ENCODE measurements at places on chromosomes 7 and 10.

DNA sequence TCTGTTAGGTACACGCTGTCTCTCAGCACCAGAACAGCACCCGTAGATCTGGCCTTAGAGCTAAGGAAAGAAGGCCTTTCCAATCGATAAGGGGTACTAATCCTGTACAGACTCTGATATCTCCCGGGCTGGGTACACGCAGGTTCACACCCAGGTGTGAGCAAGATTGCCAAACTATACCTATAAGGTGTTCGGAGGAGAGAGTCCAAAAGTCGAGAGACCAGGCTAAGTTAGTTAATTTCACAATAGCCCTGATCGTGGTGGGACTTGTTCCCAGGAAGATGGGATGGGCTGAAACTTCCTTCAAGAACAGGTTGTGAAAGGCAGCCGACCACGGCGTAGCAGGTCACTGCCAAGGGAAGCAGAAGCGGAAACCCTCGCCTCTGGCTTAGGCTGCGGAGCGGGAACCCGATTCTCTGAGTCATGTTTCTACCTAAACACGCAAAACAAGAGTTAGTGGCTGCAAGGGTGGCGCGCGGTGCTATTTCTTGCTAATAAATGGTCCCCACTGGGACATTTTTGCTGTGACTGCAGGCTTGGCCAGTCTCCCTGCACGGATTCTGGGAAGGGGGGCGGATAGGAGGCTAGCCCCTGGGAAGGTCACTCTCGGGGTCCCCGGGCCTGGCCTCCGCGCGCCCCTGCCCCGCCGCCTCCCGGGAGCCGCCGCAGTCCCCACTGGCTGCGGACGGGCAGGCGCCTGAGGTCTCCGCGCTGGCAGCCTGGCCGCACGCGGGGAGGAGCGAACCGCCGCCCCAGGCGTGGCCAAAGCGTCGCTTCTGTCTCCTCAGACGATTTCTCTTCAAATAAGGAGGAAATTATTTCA lies 75.4 kb upstream of the PDSS1 start:
- peak; percentile 70 for DNase-seq

GRCh38 chr7:6588566-6588965 lies 1.3 kb upstream of the INTS15 start:
- DNase-seq: no peak

GRCh38 chr7:94763268-94763667 lies 107.3 kb upstream of the SGCE start:
- DNase-seq: no peak

- peak; percentile 25 for DNase-seq
Observed at GRCh38 chr10:21532694-21533466, 1.2 kb upstream of the MLLT10 start.

- no peak for DNase-seq
Observed at GRCh38 chr7:29202651-29203069, 8.1 kb downstream of the CHN2 start.

DNA sequence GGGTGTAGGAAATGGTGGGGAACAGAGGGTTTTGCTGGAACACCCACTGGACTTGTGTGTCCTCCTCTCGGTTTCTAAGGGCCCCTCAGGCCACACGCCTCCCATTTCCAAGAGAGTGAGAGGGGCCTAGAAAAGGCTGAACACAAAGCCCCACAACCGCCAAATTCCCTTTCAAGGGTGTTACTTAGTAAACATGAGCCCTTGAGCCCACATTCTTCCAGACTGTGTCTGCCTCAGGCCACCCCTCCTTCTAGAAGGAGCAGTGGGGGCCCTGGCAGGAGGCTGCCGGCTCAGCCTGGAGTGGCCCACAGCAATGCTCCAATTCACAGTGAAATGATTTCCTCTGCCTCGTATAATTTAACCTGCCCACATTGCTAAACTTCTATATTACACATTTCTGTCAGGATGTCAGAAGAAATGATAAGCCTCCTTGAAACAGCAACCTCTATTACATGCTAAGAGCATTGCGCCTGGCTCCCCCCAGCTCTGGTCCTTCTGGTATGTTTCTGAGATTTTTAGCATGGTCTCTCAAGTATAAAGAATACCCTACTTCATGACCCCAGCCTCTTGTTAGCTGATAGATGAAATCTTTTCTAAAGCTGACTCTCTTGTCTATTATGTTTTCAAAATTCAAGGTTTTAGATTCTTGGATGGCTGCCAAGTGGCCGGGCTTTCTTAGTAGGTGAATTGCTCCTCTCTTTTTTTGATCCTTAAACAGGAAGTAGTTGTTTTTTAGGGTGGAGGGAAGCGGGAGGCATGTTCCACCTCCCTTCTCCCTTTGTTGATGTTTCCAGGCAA lies 673.9 kb upstream of the GALNT17 start:
- no peak for DNase-seq

DNA sequence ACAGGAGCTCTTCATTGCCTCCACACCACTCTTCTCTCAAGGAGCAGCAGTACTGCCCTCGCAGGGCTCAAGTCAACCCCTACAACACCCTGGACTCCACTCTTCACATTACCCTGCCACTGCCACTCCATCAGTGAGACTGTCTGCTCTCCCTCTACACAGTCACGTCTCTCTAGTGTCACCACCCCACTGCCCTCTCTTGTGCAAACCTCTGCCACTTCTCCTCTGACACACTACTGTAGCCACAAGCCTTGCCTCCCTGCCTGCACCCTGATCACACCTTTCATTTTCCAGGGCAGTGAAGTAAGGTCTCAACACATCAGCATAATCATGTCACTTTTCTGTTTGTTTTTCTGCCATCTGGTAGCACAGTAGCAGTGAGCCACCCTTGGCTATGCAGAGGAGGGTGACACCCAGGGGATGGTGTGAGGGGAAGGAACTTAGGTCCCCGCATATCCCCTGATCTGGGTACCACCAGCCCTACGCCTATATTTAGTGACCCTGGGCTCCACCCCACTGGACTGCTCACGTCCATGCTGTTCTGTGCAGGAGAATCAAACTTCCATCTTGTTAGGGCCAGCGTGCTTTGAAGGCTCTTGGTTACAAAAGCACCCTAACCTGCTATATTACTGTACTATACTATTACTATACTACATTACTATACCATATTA lies 1.6 kb downstream of the C10orf143 start:
- no peak for DNase-seq

GRCh38 chr10:50541317-50541716 lies 82.4 kb downstream of the SGMS1 start:
- no peak for DNase-seq

DNA sequence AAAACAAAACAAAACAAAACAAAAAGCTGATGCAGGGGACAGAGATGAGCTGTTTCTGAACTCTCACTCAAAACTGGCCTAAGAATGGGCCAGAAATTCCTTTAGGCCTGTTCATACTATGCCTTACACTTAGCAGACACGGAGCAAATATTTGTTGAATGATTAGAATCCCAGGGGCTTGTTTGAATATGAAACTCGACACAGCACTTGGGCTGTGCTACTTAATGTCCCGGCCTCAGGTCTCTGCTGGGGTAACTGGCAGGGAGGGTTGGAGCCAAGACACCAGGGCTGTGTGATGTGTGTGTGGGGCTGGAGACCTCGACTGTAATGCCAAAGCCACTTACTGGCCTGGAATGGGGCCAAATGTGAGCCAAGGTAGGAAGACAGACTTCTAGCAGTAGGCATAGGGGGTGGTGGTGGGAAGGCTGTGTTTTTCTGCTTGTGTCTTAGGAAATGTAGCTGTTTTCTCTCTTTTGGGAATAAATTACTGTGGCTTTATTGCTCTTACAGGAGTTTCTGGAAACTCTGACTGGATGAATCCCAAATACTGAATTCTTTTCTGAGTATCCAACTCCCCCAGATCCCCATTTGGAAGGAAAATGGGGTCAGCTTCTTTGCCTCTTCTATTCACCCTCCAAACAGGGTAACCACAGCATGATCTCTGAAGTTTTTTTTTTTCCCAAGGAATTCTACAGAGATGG lies 66.7 kb downstream of the EMX2 start:
- DNase-seq: no peak

DNA sequence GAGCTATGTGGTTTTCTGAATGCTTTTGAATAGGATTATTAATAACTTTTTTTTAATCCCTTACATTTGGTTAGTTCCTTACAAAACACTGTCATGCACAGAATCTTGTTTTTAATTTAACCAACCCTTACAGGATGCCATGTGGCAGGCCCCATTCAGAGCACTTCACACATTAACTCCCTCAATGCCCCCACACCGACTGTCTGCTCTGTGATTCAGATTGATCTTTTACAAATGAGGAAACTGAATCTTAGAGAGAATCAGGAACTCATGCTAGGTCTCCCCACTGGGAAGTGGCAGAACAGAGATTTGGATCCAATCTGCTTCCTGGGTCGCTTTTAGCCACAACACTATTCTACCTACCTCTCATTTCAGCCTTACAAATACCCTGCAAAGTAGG lies 195.8 kb upstream of the NPVF start:
- no peak for DNase-seq

- no peak for DNase-seq
Observed at GRCh38 chr10:105908701-105909100, 1255.8 kb downstream of the SORCS1 start.

- DNase-seq: no peak
Observed at GRCh38 chr7:151484971-151485707, 34.6 kb downstream of the RHEB start.

GRCh38 chr10:98638920-98639319 lies 192.2 kb upstream of the HPS1 start:
- no peak for DNase-seq

DNA sequence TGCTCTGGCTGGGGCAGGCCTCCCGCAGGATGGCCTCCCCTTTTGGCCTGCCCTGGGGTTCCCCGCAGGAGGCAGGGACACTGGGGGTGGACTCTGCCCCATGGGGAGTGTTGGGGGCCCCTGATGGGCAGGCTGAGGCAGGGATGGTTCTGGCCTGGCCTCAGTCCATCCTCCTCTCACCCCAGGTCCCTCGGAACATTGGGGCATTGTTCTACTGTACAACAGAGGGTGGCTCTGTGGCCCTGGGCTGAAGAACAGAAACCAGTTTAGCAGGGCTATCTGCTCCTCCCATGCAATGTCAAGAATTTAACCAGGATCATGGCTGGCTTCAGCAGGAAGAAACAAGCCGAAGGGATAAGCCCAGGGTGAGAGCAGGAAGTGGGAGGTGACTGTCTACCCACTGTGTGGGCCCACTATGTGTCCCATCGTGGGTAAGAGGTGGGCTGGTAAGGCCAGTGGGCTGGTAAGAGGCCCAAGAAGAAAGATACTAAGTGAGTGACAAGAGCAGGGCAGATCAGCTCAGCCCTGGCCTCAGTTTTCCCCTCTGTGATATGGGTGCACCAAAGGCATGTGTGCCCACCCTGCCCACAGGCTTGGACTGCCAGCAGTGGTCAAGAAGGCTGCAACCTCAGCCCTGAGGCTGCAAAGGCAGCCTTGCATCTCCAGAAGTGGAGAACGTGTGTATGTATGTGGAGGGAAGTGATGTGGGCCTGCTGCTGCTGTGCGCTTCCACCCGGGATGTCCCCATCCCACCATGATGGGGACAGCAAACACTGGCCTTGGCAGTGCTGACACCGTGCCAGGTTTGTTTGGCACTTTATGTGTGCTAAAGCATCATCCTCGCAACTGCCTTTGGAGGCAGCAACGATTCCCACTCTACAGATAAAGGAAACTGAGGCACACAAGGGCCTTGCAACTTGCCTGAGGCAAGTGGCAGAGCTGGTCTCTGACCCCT lies 138.9 kb downstream of the SH3PXD2A start:
- no peak for DNase-seq

DNA sequence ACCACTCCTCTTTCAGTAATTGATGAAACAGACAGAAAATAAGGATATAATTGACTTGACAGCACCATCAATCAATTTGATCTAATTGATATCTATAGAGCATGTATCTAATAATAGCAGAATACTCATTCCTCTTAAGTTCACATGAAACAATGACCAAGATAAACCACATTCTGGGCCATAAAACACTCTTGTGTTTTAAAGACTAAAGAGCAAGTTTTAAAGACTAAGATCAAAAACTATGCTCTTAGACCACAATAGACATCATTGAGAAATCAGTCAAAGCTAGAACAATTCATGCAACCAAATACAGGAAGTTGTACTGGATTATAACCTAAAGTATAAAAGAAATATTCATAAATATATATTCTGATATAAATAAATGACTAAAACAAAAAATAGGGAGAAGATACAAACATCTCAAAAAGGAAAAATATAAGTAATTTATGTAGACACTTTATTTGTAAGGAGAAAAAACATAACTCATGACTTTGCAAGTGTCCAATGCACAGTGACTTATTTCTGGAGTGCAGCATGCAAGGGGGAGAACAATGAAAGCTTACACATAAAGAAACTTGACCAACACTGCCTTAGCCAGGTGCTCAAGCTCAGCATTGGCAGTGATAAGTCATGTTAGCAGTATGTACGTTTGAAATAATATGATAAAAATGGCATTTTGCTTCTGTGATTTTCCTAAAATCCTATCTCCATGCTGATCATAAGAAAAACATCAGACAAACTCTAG lies 312.7 kb upstream of the IGFBP3 start:
- no peak for DNase-seq
